ENCODE measurements at places on chromosomes 1 and 21.
A peak's percentile ranks its signal among the peaks of the same experiment; 100 is the strongest.

DNA sequence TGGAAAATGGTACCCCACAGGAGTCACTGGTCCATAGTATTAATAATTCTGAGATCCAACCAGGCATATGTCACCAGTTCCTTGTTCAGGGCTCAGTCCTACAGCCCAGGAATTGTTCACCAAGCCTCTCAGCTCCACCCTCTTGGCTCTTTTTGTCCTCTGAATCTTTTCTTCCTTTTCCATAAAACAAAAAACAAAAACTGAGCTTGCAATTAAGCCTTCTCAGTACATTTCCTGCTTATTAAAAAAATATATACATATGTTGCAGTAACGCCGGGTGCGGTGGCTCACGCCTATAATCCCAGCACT is 23.4 kb upstream of the KIF1B start:
- no peak for DNase-seq

- DNase-seq = no peak
These were observed 96.3 kb upstream of the GALNT2 start for GRCh38 chr1:229970714-229971113.

- DNase-seq = no peak
These were observed 969 bp downstream of the CYP4A11 start for GRCh38 chr1:46940307-46940706.

DNA sequence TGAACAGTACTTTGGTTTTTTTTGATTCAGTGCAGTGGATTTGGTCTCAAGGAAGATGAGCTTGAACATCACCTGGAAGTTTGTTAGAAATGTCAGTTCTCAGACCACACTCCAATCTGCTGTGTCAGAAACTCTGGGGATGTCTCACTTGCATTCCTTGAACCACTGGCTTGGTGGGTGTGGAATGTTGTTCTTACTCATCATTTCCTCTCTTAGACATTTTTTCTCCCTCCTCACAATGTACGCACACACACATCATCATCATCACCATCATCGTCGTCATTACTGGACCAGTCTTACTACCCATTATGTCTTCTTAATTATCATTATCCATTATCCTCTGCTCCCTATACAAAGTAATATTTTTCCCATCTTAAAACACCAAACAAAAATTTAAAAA is 91.9 kb upstream of the KCNK2 start:
- no peak for DNase-seq

DNA sequence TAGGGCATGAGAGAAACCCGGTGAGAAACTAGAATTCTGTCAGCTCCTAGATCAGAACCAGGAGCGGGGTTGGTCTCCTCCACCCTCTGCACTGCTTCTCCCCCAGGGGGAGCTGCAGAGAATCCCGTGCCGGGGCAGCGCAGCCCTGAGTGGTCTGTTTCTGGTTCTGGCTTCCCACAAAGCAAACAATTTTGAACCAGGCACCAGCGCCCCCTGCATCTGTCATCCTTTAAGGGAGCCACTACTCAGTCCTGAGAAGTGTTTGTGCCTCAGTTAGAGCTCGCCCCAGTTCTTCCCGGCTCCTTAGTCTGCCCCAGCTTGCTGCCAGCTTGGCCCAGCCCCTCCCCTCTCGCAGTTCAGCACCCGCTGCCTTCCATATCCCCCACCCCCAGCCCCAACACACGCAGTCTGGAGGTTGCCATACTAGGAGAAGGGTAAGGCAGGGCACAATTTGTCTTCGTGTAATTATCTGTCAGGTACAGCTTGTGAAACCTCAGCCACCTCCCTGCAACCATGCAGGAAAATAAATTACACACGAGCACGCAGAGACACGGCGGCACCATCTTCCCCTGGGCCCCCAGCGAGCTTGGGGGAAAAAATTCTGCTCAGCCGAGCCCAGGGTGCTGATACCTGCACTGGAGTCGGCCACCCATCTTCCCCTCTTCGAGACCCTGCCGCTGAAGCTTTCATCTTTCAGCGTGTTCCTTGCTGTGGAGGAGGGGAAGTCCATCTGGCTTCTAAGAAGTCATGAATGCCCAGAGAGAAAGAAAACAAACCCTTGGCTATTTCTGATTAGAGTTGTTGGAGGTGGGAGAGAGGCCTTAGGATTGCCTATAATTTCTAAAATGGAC is 62.6 kb upstream of the CD1D start:
- DNase-seq = peak; percentile 53

DNA sequence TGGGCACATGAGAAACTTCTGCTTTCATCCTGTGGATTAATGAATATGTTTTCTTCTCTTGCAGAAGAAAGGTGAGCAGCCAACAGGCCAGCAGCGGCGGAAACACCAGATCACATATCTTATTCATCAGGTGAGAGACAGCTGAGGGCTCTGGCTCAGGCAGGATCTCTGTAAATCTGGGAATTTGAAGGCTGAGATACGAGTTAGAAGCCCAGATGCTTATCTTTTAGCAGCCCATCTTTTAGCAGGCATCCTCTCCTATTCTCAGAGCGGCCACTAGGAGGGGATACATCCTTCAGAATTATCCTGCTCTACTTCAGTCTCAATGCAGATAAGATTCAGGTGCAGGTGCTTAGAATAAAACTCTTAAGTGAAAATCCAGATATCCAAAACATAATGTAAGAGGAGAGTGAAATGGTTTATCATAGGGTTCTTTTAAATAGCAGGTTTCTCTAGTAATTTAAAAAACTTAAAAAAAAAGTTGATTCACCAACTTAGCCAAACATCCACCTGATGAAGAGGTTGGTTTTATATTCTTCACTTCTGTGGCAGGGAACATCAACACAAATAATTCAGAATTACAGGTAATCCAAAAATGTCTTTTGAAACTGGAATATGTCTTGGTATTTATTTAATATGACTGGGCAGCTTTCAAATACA is 19.3 kb downstream of the SH2D2A start:
- peak; percentile 51 for DNase-seq

GRCh38 chr1:237566581-237566980 is 324.1 kb downstream of the ZP4 start:
- DNase-seq = no peak

DNA sequence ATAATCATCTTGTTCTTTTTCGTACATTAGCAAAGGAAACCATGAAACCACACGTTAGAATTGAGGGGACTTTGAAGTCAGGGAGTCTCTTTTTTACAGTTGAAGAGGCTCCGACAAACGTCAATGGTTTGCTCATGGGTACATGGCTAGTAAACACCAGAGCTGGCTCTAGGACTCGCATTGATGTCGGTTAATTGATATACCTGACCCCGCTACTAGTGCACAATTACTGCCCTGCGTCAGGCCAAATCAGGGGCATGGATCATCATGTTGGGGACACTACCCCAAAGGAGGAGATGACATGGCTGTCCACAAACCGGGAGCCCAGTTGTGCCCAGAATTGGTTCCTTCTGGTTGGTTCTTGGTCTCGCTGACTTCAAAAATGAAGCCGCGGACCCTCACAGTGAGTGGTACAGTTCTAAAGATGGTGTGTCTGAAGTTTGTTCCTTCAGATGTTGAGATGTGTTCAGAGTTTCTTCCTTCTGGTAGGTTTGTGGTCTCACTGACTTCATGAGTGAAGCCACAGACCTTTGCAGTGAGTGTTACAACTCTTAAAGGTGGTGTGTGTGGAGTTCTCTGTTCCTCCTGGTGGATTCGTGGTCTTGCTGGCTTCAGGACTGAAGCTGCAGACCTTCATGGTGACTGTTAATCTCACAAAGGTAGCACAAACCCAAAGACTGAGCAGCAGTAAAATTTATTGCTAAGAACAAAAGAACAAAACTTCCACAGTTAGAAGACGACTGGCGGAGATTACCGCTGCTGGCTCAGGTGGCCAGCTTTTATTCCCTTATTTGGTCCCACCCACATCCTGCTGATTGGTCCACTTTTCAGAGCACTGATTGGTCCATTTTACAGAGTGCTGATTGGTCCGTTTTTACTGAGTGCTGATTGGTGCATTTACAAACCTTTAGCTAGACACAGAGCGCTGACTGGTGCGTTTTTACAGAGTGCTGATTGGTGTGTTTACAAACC is 126.9 kb upstream of the ERRFI1 start:
- no peak for DNase-seq

DNA sequence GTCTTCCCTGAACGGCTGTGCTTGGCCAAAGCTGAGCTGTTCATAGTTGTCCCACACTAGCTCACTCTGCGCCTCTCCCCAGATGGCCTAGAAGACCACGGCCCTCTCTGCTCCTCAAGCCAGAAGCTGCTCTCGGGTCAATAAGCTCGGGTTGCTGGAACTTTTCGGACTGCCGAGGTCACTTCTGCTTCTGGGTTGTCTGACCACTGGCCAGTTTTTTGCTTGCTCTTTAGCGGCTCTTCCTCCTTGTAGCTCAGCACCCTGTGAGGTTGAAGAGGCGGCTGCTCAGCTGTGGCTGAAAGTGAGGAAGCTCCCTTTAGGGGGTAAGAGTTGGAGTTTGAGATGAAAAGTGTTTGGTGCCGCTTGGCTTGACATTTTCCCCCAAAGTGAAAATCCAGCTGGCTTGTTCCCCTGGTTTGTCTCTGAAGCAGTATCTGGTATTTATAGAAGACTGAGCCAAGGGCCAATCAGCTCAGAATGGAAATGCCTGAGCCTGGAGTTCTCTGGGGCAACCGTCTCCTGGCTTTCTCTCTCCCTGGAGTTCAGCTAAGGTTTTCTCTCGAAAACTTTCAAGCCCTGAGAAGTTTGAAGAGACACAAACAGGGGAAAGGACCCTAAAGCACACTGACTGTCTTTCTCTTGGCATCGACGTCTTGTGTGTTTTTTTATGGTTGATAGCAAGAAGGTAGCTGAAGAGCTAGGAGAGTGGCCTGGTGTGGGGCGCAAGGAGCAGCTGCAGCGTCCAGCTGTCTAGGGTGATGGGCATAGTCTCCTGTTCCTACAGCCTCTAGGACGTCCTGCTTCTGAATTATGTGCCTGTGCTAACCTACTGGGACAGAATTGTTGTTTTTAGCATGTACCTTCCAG is 72.0 kb downstream of the SYT6 start:
- no peak for DNase-seq

DNA sequence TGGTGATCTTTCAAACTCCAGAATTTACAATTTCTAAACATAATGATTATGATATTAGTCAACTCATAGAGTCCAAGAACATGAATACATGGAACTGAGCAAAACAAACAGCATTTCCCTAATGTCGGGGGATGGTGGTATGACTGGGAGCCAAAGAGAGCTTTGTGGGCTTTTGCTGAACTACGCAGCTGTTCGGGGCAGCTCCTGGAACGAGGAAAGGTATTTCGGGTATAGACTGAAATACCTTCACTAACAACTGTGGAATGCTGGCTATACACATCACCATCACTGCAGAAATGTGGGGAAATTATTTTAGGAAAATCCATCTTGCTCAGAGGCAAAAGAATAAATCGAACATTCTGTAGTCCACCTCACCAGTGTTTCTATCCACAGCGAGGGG is 30.2 kb upstream of the VPS26C start:
- no peak for DNase-seq

DNA sequence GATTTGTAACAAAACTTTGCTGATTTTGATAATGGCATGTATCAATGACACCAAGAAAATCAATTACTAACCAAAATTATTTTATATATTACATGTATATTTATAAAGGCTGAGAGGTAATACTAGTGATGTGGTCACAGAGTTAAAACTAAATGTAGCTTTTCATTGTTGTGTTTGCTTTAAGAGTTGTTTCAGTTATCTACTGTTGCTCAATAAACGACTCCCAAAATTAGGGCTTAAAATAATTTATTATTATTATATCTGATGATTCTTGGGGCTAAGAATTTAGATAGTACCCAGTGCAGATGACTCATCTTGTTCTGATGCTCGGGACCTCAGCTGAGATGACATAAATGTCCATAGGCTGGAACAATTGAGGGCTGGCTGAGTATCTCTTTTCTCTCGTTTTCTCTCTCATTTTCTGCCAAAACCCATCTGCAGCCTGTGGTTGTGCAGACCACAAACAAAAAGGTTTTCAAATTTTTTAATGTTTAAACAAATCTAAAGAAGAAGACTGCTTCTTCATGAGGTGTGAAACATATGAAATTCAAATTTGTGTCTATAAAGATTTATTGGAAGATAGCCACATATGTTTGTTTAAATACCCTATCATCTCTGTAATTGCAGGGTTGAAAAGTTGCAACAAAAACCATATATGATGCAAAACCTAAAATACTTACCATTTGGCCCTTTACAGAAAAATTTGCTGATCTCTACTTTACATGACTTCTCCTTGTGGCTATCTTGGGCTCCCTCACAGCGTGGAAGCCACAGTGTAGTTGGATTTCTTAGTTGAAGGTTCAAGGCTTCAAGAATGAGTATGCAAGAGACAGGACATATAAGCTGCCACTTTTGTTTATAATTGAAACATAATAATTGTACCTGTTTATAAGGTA is 14.8 kb upstream of the PTPRC start:
- DNase-seq = no peak

DNA sequence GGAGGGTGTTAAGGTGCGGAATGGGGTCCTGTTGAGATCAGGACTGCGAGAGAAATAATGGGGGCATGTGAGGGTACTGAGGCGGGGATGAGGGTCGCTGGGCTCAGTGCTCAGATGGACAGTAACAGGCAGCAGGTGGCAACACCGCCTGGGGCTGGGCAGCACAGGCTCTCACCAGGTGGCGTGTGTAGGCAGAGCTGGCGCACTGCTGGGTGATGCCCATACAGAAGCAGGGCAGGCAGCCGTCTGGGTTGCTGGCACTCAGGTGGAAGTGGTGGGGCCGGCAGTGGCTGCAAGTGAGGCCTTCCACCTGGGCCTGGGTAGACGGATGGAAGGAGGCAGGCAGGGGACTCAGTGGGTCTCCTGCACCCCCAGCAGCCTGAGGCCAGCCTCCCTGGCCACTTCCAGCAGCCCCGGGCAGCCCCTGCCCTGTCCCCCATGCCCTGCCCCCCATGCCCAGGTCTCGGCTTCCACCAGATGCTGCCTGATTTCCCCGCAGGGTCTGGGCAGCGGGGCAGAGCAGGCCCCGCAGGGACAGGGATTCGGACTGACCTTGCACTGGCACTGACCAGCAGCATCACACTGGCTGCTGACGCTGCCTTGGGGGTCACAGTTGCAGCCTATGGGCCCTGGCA is 60.5 kb downstream of the LDLRAD2 start:
- DNase-seq = no peak

DNA sequence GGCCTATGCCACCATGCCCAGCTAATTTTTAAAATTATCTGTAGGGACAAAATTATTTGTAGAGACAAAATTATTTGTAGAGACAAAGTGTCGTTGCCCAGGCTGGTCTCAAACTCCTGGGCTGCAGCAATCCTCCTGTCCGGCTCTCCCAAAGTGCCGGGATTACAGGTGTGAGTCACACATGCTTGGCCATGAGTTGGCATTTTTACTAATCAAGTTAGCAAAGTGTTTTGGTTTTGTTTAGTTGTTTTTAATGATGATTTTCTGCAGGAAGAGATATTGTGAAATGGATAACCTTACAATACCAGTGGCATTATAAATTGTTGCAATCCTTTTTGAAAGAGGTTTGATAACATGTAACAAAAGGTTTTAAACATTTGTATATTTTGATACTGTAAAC is 65.3 kb upstream of the MAGI3 start:
- no peak for DNase-seq

GRCh38 chr1:170150016-170150415 is 4.3 kb downstream of the NTMT2 start:
- no peak for DNase-seq

DNA sequence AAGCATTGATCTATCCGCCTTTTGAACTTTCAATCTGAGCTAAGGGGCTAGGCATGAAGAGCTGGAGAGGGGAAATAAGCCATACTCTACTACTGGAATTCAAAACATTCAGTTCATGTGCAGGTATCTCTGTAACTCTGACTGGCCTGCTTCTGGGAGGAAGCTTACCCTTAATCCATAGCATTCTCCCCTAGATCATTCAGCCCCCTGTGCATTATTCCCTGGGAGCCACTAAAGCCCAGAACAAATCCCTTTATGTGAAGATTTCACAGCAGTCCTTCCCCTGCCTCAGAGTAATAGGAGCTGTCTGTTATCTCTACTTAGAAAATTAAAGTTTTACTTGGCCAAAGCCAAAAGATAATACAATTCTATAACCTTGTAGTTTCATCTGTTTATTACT is 300.7 kb downstream of the SEC16B start:
- DNase-seq = no peak
